ENCODE measurements at places on chromosomes 7 and 10.

DNA sequence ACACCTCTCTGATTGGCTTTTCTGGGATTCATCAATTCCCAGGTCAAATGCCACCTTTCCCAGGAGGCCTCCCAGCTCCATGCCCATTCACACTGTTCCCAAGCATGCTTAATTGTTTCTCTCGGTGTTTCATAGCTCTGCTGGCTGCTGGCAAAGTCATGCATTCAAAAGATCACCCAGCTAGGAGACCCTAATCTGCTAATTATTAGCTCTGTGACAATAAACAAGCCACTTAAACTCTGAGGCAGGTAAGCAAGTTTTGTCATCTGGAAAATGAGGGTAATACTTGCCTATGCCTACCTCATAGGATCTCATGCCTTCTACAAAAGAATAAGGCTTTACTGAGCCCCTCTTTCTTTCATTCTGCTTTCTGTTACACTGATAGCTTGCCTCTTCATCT is 828 bp upstream of the KEL start:
- DNase-seq, result no peak

- DNase-seq, result no peak
Measured at GRCh38 chr10:8326396-8327139, 272.1 kb downstream of the GATA3 start.

GRCh38 chr10:72605122-72605521 is 20.8 kb downstream of the MICU1 start:
- no peak for DNase-seq

DNA sequence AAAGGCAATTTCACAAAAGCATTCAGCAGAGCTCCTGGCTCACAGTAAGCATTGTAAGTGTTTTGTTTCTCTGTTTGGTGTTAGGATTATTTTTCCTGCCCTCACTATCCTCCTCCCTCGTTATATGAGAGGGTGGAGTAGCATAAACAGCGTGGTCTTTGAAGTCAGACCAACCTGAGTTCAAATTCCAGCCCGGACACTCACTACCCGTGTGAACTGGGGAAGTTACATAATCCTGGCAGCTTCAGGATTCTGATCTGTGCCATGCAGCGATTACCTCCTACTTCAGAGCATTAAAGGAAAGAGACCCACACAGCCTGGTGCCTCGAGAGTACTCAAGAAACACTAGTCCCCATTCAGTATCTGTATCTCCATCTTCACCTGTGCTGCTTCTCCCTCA is 386.5 kb downstream of the INHBA start:
- DNase-seq, result no peak

DNA sequence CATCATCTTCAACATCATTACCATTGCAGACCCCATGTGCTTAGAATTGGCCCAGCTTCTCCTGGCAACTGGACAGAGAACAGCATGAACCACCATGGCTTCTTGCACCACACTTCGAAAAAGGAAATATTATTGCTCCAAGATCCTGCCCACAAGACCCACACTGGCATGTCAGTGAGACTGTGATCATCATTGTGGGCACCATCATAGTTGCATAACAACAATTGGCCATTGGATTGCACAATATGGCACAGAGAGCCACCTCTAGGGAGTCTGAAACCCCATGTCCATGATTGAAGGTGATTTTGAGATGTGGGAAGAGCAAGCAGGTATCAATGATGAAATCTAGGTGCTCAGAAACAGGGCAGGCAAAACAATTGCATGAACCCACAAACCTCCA is 918.9 kb downstream of the GRID1 start:
- DNase-seq, result no peak

DNA sequence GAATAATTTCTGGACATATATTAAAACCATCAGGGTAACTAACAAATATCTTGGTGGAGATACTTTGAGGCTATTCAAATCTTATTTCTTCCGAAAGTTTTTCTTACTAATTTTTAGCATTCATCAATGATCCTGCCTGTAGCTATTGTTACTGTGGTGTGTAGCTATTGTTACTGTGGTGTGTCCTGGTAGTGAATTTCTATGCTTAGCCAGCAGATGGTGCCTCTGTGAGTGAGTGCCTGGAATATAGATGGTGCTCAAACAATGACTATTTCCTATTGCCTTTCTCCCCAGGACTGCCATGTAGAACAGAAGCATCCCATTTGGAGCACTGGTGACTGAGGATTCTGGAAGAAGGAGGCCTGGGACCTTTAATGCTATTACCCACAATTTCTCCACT is 245.7 kb downstream of the CCSER2 start:
- no peak for DNase-seq

- DNase-seq, result no peak
Measured at GRCh38 chr7:130804220-130804619, 70.2 kb upstream of the KLF14 start.

DNA sequence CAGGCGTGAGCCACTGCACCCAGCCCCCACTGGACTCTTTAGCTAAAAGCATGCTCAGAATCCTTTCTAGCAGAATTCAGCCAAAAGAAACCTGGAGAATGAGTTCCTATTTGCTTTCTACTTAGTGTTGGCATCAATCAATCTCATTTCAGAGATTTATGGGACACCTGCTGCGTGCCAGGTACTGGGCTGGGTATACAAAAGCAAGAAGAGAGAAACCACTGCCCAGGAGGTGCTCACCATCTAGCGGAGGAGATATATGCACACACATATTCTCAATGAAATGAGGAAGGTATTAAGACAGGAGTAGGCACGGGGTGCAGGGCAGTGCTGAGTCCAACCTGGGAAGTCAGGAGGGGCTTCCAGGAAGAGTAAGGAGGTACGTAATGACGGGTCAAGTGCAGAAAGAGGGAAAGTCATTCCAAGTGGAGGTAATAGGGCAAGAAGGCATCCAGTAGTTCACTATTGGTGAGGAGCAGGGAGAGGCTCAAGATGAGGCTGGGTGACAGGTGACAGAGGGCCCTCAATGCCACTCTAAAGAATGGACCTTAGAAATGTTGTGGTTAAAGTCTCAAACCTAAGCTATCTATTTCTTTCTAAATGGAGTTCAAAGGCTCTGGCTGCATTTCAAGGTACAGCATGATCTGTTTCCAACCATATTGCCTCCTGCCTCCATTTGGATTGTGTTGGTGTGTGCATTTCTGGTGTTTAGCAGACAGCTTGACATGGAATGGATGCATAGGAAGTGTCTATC is 22.1 kb downstream of the ABLIM1 start:
- DNase-seq, result no peak

GRCh38 chr7:46835556-46835955 is 746.4 kb downstream of the TNS3 start:
- no peak for DNase-seq

DNA sequence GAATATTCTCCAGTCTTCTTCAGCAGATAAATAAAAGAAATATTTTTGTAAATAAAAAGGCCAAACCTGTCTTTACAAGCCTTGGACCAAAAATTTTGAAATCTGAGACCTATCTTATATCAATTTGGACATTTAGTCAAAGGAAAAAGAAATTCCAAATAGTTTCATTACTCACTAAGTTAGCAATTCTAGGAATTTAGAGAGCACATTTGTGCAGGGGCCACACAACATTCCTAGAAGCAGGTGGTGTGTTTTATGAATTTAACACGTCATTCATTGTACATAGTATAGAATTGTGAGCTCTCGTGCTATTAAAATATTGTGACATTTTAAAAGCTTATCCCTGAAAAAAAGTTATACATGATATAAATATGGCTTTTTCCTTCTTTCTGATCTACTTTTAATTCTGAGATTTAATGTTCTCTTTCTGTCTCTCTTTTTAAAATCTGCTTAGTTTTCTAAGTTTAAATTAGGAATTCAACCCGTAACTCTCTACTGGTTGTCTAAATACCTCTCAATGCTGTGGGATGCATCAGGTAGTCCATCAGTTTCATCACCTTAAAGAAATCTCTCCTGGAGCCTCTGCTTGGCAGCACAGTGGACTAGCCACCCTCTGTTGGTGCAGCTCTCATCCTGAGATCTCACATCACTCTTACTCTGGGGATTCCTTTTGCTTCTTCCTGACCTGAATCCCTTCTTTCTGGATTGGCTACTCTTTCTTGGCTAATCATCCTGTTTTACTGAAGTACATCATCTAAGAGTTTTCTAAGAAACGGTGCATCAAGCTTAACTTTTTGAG is 124.5 kb downstream of the SEMA3E start:
- DNase-seq, result no peak

- no peak for DNase-seq
Measured at GRCh38 chr10:46528675-46529615, 27.5 kb downstream of the GPRIN2 start.

GRCh38 chr10:80077869-80078447 is 507 bp upstream of the TMEM254 start:
- DNase-seq, result no peak

DNA sequence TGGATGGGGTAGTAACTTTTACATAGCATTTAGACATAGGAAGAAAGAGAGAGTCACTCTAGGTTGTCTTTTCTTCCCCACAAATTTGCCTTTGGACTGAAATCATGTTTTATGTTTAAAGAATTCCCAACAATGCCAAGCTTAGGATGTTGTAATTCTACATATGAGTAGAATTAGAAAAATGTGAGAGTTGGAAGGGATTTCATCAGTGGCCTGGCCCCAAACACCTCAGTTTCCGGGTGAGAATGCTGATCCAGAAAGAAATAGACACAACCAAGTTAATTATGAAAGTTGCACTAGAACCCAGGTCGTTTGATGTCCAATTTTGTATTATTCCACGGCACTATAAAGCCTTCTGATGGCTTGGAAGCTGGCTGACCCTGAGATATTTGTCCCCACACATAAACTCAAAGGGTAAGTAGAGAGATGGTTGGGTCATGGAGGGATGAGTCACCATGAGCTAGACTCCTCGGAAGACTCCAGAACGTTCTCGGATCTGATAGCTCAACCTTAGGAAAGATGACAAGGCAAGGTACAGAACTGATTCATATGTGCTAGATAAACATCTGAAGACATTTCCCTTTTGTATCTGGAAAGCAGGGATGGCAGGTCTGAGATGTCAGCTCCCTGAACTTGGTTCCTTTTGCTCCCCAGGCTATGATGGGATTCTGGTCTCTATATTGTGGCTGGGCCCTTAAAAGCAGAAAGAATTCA is 48.8 kb upstream of the SLC35B4 start:
- DNase-seq, result no peak

- DNase-seq, result no peak
Measured at GRCh38 chr10:12727832-12728215, 273.7 kb downstream of the CCDC3 start.

DNA sequence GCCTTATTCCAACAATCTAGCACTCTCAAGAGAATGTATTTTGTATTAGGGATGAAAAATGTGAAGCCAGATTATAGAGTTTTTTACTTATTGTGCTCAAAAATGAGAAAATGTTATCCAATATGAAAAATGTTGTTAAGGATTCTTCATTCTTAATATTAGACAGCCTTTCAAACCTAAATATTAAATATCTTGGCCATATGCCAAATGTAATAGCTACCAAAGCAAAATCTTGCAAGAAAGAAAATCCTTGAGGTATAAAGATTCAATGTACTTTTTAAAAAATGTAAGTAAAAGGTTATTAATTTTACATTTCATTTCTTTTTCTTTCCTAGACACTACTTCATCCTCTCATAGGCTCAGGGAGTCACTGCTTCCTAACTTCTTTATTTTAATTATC is 33.4 kb downstream of the MET start:
- no peak for DNase-seq

- no peak for DNase-seq
Measured at GRCh38 chr10:122468307-122468925, 7.1 kb downstream of the HTRA1 start.

DNA sequence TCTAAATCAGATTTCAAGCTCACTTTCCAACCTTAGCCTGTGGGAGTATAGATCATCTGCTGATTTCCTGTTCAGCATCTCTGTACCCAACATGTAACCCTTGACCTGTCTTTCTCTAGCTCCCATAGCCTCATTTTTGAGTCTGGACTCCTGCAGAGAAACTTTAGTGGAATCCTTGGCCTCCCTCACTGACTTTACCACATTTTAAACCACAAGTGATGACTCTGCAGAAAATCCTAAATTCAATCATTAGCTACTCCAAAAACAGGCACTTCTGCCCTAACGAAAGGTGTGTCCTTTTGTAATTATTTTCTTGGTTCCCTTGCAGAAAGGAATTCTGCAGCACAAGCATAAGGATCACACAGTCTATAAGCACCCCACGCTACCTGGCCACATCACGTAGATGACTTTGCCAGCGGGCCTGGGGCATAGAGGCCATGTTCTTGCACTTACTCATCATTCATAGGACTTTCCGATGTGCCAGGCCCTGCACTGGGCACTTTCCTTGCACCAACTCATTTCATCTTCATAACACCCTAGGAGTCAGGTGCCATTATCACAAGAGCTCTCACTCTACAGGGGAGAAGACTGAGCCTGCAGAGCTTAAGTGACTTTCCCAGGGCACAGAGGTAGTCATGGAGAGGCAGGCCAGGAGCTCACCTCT is 57.2 kb upstream of the OPALIN start:
- DNase-seq, result no peak

DNA sequence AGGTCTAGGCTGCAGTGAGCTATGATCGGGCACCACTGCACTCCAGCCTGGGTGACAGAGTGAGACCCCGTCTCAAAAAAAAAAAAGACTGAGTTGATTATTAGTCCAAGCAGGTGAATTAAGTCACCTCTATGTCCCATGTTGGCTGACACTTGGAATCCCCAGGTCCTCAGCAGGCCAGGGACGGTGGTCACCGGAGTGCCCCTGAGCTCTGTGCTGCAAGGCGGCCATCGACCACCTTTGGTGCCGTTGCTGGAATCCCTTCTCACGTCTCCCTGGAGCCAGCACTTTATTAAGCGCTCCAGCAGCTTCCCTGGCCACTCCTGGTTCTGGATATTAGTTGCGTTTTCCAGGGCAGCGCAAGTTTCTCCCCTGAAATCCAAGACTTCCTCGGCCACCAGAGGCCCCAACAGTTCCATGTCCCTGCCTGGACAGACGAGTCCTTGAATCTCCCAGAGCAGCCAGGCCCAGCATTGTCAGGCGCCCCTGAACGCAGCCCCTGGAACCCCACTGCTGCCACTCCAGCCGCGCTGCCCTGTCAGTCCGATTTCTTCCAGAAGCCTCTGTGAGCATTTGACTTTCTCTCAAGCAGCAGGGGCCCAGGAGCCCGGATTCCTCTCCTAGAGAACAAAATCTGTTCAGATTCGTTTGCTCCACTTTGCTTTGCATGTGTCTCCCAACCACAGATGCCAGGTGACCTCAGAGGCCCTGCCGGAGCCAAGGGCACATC is 38.4 kb upstream of the FOXL3 start:
- DNase-seq, result no peak

- DNase-seq, result no peak
Measured at GRCh38 chr10:100364735-100365391, 17.8 kb downstream of the SCD start.

DNA sequence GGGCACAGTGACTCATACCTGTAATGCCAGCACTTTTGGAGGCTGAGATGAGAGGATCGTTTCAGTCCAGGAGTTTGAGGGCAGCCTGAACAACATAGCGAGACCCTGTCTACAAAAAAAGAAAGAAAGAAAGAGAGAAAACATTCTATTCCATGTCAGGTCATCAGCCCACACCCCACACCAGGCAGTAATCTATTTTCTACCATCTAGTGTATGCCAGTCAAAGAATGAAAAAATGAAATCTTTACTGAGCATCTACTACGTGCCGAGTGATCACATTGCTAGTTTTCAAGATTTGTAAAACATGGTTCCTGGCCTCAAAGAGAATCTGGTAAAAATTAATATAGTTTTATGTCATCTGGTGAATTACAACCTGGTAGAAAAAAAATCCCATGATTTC is 3.1 kb upstream of the EPHB4 start:
- no peak for DNase-seq

- DNase-seq, result no peak
Measured at GRCh38 chr7:99990460-99990852, 14.6 kb upstream of the AZGP1 start.

GRCh38 chr10:63583397-63583796 is 62.2 kb downstream of the REEP3 start:
- DNase-seq, result no peak

- no peak for DNase-seq
Measured at GRCh38 chr7:18361756-18362155, 133.8 kb upstream of the HDAC9 start.
